HS-5 (cell line): ENCODE measurements at places on chromosomes 2 and 18.
A peak's percentile ranks its signal among the peaks of the same experiment; 100 is the strongest.

GRCh38 chr2:53103679-53104078, 663.9 kb upstream of the CHAC2 start:
- DNase-seq: no peak

- peak; percentile 71 for DNase-seq
These were observed 165.0 kb downstream of the ANTXR1 start for GRCh38 chr2:69177785-69178636.

- DNase-seq: no peak
These were observed 267.2 kb downstream of the LRRTM1 start for GRCh38 chr2:80037310-80037709.

- DNase-seq: no peak
These were observed 7.6 kb upstream of the ADAM23 start for GRCh38 chr2:206435742-206436141.

DNA sequence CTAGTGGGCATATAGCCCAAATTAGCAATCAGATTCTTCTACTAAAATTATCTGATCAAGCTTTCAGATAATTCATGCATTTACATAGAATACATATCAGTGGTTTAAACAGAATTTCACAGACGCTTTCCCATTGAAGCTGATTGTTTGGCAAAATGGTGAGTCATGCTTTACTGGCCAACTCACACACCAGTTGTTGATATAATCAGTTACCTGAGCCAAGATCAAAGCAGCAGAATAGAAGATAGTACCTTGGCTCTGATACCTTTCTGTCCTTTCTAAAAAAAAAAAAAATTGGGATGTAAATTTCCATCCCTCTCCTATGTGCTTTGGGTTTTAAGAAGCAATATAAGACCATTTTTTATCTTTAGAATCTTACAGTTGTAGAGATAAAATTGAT, 178.0 kb downstream of the MCFD2 start:
- no peak for DNase-seq

DNA sequence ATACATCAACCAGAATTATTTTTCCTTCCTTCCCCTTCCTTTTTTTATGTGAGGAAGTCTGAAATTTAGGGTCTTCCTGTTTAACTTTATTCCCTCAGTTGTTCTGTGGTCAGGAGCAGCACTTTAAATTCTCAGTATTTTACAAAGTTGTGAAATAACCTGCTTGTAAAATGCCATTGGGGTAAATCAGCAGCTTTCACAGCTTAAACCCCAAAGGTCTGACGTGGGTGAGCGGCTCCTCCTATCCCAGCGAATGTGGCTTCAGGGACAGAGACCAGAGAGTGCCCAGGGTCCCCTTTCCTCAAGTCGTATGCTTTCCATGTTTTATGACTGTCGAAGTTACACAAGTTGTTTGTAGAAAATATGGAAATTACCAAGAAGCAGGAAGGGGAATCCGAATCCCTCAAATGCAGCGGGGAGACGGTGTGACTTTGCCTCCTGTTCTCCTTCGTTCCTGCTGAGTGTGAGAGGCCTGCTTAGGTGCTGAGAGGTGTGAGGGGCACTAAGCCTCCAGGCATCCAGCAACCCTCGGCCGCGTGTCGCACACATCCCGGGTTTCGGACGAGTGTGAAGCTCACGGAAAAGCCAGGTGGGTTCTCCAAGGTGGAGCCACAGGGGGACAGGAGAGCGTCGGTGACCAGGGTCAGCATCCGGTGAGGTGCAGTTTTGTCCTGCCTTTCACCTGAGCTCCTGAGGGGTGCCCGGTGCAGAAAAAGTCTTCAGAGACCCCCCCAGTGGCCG, 10.8 kb upstream of the KCNG2 start:
- peak; percentile 32 for DNase-seq

DNA sequence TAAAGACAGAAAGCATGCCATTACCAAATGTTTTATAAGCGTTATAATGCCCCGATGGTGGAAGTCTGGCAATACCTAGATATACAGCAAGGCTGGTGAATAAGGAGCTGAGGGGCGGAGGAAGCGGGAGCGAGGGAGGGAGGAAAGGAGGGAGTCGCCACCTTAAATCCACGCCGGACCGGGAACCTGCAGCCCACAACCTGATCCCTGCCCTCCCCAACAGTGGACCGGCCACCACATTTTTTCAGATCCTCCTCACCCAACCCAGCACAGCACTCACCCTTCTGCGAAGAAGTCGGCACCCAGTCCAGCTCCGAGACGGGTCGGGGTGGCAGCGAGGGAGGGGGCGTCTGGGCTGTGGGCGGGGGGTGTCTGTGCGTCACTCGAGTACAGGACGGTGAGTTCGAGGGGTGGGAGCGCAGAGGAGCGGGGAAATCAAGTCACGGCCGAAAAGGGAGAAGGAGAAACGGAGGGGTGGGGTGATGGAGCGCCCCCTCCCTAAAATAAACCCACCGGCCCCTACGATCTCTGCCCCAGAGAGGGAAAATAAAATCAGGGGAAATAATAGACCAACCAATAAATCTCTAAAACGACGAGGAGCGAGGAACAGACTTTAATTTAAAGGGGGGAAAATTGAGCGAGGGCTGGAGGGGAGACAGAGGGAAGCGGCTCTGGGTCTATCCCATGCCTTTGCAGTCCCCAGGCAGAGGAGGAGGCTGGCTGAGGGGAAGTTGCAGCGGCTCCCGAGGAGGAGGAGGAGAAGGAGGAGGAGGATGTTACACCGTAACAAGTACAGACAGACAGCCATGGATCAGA, 96.5 kb upstream of the SERTAD2 start:
- DNase-seq: no peak

DNA sequence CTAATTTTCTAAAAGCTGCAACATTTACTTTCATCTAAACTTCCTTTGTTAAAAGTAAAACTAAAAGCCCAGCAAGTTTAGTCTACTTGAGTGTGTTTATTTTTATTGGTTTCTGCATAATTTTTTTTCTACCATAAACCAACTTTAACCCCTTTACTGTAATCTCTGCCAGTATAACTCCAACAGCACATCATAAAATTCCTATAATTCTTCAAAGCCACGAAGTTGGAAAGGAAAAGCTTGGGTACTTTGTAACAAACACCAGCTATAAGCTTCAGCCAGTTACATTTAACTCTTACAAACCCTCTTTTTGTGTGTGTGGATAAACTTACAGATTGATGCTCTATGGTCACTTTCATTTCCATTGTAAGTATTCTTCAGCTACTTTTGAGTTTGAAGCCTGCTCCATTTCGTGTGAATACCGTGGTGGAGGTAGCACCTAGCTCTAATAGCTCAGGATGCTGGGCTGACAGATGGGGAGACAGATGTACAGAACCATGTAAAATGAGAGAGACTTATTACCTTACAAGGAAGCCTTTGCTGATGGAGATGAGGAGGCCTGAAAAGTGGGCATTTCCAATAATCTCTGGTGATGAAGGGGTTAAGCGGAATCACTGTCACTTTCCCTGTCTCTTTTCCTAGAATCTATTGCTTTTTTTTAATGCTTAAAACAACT, 42.5 kb downstream of the ZEB2 start:
- DNase-seq: no peak

- DNase-seq: peak; percentile 58
These were observed 2.4 kb downstream of the MARS2 start for GRCh38 chr2:197707316-197708213.

- no peak for DNase-seq
These were observed 582.1 kb downstream of the ZEB2 start for GRCh38 chr2:143937723-143938350.

- no peak for DNase-seq
These were observed 107.3 kb downstream of the CPS1 start for GRCh38 chr2:210663631-210664089.

DNA sequence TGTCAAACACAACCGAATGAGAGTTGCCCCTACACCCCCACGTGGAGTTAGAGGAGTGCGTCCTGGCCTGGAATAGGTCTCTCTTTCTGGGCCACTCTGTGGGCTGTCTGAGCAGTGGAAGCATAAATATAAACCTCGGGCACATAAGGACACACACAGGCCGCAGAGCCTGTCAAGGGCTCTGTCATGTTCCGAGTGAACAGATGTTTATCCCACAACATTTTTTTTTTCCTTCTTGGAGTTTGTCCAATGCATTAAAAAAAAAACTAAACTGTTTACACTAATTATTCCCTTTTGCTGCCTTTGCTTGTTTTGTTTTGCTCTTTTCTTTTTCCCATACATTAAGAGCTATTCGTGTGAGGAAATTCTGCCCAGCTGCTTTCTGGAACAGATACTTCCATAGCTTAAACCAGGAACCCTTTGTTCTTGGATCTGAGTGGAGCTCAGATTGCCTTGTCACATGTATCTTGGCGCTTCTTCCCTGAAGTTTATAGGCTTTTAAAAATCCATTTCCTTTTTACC, 228.3 kb upstream of the FOSL2 start:
- no peak for DNase-seq

DNA sequence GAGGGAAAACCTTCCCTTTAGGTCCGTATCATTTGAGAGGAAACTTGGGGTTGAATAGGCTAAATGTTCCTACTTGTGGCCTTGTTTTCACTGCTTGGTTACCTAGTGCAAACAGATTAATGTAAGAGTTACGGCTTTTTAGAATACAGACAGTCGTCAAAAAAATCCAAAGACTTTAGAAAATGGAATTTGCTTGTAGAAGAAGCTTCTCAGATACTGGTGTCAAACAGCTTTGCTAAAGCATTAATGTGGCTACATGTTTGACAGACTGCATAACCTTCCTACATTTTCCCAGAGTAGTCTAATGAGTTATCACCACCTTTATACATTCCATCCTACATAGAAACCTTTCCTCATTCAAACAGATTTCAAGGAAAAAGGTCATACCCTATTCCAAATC, 114.6 kb downstream of the FMNL2 start:
- DNase-seq: no peak

DNA sequence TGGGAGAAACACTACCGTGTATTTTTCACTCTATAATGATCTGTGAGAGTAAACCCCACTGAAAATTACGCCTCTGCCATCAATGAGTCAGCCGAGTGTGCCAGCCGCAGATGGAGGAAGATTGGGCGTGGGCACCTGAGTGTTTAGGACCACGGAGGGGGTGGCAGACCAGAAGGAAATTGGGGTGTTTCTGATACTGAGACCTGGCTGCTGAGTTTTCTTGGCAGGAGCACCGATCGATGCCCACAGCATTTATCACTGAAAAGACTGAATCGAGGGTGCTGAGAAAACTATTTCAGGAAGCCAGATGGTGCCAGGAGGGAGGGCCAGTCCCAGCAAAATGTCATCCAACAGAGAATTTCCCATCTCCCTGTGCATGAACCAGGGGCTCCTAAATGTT, 91.9 kb upstream of the TPO start:
- DNase-seq: no peak

- no peak for DNase-seq
These were observed 48.0 kb downstream of the CENPO start for GRCh38 chr2:24840962-24841945.

GRCh38 chr2:96213379-96213778, 4.8 kb upstream of the STARD7 start:
- DNase-seq: no peak

GRCh38 chr18:31484461-31484860, 13.5 kb upstream of the DSG2 start:
- no peak for DNase-seq

GRCh38 chr2:17816396-17817245, at the start of gene MSGN1:
TSS of gene MSGN1 (plus strand) at chr2:17816460. CDS start at chr2:17816519, 59 bp downstream.
- DNase-seq: no peak

GRCh38 chr2:235026649-235027557, 75.1 kb downstream of the SH3BP4 start:
- peak; percentile 26 for DNase-seq

- DNase-seq: no peak
These were observed 69.7 kb upstream of the LYPD6B start for GRCh38 chr2:148968776-148969319.

DNA sequence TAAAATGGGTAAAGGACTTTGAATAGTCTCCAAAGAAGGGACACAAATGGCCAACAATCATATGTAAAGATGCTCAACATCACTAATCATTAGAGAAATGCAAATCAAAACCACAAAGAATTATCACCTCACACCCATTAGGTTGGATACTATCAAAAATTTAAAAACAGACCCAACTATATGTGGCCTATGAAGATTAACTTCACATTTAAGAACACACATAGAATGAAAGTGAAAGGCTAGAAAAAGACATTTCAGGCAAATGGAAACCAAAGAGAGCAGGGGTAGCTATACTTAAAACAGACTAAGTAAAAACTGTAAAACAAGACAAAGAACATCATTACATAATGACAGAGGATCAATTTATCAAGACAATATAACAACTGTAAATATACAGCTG, 53.5 kb upstream of the ASPRV1 start:
- DNase-seq: no peak

- DNase-seq: no peak
These were observed 5.2 kb upstream of the PPP4R1 start for GRCh38 chr18:9619545-9619944.

GRCh38 chr2:230784795-230785194, 72.2 kb downstream of the CAB39 start:
- DNase-seq: no peak

GRCh38 chr2:151030663-151031230, 230.9 kb downstream of the RBM43 start:
- DNase-seq: no peak

DNA sequence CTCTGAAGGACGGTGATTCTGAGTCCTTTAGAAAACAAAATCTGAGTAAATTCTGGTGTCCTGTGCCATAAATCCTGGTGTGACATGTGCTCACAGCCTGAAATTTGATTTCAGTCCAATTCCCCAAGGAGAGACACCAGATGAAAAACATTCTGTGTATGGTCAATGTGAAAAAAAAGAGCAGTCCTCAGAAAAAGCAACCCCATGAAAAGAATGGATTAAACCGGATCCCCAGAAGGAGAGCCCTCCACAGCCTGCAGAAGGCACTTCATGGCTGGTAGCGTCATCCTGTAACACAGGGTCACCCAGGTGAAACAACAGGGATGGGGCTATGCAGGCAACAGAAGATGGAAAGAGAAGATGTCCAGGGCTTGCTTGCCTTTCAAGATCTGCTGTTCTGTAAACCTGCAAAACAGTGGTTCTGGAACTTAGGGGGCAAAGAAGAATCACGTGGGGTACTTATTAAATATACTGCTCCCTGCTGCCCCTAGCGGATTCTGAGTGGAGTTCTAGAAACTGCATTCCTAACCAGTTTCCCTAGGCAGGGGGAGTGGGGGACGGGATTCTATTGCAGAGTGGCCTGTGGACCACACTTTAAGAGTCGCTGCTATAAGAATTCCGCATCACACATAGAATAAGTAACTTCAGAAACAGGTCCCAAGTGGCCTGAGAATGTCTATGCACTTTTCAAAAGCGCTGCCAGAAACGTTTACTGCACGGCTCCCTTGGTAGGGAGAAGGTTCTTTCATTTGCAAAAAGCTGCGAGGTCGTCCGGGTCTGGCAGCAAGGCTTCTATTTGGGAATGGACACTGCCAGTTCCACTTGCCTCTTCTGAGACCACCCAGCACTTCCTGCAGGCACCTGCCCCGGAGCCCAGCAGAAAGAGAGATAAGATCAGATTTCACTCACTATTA, 118.9 kb upstream of the ARL5A start:
- DNase-seq: no peak
